Kasumi-1 (cell line): ENCODE measurements at places on chromosomes 11 and 22.
A peak's percentile ranks its signal among the peaks of the same experiment; 100 is the strongest.

GRCh38 chr22:45688600-45689080 is 17.0 kb downstream of the ATXN10 start:
- peak; percentile 33 for DNase-seq

DNA sequence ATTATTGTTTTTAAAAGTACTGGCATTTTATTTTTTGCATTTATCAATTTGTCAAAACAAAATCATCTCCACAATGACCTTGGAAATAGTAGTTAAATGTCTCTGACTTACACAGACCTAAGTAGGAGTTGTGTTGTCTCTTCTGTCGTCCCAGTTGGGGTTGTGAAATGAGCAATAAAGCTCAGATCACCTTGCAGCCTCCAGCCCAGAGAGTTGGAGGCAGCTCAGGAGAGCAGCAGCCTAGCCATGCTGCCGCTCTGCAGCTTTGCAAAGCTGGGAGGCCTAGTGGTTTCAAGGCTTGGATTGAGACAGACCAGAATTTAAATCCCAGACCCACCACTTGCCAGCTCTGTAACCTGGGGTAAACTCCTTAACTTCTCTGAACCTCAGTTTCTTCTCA is 65.2 kb upstream of the CRYBB3 start:
- DNase-seq = no peak

DNA sequence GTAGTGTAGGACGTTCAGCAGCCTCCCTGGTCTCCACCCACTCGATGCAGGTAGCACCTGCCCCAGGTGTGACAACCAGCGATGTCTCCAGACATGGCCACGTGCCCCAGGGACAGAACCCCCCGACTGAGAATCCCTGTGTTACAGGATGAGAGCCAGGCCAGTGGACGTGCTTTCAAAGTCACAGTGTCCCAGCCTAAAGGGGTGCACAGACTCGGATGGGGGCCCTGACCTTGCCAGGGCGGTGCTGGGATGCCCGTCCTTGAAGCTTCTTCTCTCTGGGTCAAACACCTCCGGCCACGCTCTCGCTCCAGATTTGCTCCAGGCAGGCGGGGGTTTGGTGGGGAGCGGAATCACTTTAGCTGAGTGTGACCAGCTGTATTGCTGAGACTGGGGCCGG is 23.3 kb upstream of the GAL start:
- DNase-seq = no peak

DNA sequence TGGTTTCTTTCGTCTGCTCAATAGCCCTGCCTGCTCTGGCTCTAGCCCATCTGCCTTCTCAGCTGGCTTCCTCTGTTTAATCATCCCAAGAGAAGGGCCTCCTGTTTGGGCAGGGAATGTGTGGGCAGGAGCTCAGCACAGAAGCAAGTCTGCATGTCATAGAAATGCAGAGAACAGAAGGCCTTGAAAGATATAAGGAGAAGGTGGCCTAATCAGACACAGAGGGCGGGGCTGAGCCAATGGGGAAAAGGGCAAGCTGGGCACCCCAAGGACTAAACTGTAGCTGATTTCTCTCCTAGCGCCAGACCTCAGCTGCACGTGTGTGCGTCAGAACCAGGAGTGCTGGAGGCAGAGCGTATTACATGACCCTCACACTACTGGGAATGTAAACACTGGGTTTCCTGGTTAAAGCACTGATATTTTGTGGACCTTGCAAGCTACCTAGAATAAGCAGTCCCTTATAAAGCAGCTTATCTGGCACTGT is 7.6 kb upstream of the CCKBR start:
- DNase-seq = no peak

DNA sequence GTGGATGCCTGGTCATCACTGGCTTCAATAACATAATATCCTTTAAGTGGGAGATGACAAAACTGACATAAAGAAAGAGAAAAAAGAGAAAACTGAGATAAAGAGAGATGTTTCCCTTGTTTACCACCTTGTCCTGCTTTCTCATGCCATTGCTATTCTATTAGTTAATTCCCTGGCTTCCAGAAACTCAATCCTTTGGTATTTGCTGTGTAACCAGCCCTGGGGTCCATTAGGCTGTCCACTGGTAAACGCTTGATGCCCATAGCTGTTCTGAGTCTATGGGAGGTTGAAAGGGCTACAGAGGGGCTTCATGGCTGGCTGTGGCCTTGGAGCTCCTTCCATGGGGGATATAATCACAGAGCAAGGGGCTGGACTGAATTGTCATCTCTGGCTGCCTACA is 243.4 kb upstream of the PLET1 start:
- DNase-seq = no peak

DNA sequence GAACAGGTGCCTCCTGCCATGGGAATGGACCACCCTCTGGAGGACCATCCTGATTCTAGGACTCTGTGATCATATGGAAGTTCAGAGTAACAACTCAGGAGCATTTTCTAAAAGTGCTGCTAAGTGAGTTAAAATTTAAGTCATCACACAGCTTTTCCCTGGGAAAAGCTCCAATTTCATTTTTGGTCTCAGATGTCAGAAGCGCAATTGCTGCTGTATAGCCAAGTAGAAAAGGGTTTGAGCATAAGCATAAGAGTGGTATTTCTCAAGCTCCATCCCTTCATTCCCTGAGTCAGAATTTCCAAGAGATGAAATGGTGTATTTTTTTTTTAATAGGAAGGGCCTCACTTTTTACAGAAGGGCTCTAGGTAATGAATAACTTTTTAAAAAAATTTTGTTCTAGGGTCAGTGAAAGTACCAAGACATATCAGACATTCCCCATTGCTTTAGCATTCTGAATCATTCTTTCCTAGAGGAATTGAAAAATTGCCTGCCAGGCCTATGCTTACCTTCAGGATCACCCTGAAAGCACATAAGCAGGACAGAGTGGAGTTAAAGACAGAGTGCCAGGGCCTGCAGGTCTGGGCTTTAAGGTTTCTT is 564.5 kb upstream of the ISX start:
- DNase-seq = no peak

DNA sequence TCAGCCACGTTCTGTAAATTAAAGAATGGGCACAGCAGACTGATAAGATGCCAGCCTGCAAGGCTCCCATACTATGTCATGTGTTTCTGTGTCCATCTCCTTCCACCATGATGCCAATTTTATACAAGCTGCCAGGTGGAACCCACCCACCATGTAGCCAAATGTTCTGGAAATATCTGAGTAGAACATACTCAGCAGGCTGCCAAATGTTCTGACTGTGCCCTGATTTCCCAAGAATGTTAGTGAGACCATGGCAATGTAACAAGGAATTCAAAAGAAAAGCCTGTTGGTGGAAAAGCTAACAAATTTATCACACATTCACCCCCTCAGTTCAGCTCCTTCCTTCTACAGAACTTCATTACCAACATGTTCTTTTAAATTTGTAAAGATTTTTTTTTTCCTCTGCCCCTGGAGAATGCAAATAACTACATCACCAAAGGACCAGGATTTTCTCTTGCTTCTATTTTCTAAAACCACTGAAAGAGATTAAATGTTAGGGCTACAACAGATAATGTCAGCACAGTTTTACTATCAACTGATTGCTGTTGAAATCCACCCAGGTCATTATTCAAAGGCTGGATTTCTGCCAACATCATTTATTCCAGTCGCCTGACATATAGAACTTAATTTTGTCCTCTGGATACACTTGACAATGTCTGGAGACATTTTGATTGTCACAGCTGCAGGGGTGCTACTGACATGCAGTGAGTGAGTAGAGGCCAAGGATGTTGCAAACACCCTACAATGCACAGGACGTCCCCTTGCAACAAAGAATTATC is 3.1 kb downstream of the DMC1 start:
- no peak for DNase-seq

DNA sequence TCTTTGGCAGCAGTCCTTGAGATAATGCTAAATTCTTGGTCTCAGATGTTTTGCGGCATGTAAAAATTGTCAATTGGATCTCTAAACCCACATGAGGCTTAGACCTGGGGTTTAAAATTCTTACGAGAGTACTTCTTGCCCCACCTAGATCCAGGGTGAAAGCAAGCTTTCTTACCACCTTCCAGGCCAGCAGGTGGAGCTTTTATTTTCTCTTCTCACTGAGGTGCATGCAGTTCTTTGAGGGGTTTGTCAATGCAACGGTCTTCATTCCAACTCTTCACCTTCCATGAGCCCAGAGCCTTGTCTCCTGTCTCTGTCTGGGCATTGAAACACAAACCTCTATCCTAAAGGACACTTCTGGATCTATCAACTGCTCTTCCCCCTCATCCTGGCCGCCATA is 154.1 kb downstream of the MYO18B start:
- no peak for DNase-seq

GRCh38 chr22:37016134-37016910 is 2.9 kb downstream of the TST start:
- no peak for DNase-seq

DNA sequence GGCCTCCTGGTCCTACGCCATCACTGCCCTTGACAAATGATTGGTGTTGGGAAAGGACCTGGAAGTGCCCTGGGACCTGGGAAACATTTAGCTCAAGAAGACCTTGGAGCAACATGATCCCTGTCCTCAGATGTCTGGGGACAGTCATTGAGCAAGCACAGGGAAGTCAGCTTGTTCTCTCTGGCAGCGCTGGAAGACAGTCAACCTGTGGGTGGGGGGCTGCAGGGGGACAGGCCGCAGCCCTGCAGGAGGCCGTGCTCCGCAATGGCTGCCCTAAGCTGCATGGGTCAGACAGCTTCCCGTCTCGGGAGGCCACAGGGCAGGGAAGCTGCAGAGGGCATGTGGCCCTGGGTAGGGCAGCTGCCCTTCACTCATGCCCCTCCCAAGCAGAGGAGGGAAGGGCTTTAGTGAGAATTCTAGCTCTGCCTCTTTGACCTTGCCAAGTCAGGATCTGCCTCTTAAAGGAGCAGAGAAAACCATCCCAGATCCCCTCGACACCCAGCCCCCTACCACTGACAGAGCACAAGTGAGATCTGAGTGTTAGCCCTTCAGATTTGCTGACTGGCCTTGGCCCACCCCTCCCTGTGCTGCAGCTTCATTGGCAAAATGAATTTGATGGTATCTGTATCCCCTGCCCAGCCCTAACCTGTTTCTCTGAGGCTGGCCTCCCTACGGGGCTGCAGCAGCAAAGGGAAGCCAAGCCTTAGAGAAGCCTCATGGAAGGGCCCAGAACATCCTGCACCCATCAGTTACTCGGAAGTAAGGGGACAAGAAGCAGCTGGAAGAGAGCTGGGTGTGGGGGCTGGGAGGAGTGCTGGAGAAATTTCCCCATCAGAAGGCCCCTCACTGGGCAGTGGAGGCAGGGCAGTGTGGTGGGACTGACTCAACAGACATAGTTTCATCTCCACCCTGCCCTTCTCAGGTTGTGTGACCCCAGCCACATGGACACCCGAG is 6.2 kb upstream of the SREBF2 start:
- no peak for DNase-seq

- DNase-seq = no peak
Observed at GRCh38 chr22:42313204-42313603, 42.8 kb upstream of the TCF20 start.

- no peak for DNase-seq
Observed at GRCh38 chr11:134701564-134702165, 289.6 kb upstream of the B3GAT1 start.

GRCh38 chr11:30879322-30880005 is 293.3 kb upstream of the MPPED2 start:
- no peak for DNase-seq

- DNase-seq = no peak
Observed at GRCh38 chr11:56750190-56750589, 1.7 kb upstream of the OR9G4 start.

DNA sequence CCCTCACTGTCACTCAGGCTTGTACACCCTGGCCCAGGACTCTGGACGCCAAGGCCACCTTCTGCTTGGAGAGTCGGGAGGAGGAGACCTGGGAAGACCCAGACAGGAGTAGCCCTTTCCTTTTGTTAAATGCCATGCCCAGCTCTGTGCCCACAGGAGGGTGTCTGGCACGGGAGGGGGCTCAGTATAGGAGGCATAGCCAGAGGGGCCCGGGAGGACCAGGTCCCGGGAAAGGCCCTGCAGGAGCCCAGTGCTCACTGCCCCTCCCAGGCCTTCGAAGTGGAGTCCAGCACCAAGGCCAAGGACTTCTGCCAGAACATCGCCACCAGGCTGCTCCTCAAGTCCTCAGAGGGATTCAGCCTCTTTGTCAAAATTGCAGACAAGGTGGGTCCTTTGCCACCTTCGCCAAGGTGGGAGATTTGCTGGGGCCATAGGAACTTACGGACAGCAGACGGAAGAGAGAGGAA is 79.0 kb downstream of the MYO7A start:
- DNase-seq = no peak

DNA sequence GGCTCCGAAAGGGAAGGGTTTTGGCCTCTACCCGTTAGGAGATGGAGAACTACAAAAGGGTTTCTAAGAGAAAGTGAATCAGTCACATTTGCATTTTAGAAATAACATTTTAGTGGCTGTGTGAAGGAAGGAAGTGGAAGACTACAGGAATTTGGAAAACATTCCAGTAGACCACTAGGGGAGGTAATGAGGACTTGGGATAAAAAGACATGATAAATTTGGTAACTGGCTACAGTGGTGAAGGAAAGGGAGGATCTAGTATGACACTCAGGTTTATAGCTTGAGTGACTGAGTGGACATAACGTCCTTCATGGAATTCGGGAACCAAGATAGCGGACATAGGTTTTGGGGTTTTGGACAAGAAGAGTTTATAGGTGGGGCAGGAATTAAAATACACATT is 7.0 kb upstream of the RRM1 start:
- no peak for DNase-seq

DNA sequence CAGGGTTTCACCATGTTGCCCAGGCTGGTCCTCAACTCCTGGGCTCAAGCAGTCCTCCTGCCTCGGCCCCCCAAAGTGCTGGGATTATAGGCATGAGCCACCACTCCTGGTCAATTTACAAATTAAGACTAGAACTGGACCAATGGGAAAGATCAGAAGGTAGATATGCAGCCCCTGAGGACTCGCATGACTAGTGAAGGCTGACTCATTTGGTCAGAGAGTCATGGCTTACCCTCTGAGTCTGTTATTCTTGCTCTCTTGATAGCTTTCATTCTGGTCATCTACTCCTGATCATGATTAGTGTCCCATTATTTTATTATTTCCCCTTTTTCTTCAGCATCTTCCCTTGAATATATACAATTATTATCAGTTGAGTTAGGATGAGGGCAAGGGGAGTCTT is 2.7 kb upstream of the LDHAL6A start:
- no peak for DNase-seq

GRCh38 chr11:66691311-66691980 is 13.8 kb upstream of the RBM4B start:
- no peak for DNase-seq

DNA sequence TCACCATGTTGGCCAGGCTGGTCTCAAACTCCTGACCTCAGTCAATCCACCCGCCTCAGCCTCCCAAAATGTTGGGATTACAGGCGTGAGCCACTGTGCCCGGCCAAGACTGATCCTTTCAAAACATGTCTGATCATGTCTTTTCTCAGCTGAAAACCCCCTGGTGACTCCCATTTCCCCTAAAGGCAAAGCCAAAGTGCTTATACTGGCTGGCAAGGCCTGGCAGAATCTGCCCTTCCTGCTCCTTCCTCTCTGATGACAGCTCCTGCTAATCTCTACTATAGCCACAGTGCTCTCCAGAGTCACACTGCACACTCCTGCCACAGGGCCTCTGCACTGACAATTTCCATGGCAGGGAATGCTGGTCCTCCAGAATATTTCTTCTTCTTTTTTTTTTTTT is 2.6 kb upstream of the MCHR1 start:
- no peak for DNase-seq
